ENCODE measurements at places on chromosomes 4 and X.

DNA sequence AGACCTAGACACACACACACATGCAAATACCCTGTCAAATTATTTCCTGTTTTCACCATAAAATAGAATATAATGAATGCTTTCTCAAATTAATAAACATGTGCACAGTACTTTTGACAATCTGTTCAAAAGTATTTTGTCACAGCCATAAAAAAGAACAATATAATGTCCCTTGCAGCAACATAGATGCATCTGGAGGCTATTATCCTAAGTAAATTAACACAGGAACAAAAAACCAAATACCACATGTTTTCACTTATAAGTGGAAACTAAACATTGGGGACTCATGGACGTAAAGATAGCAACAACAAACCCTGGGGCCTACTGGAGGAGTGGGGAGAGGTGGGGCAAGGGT lies 15.5 kb downstream of the RAB40A start:
- DNase-seq, result no peak

GRCh38 chr4:38075370-38076152 lies 115.4 kb downstream of the PTTG2 start:
- DNase-seq, result no peak

GRCh38 chr4:59729321-59729720 lies 1470.8 kb upstream of the ADGRL3 start:
- no peak for DNase-seq

- no peak for DNase-seq
Observed at GRCh38 chr4:174212061-174212460, 71.4 kb downstream of the FBXO8 start.

DNA sequence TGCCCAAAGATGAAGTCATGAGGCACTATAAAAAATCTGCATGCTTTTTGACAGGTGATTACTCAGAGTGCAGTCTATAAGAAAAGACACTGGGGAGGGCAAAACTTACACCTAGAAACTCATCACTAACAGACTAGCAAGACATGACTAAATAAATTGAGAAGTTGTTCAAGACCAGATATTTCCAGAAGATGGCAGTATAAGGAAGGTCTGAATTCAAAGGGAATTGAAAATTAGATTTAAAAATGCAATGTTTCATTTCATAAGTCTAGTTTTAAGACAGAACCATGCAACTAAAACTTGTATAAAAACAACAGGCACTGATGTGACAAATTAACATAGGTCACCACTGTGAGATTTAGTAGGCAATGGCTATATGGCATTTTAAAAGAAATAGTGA lies 232.5 kb upstream of the POF1B start:
- DNase-seq, result no peak

- DNase-seq, result no peak
Observed at GRCh38 chr4:1472148-1472797, 66.0 kb upstream of the NKX1-1 start.

DNA sequence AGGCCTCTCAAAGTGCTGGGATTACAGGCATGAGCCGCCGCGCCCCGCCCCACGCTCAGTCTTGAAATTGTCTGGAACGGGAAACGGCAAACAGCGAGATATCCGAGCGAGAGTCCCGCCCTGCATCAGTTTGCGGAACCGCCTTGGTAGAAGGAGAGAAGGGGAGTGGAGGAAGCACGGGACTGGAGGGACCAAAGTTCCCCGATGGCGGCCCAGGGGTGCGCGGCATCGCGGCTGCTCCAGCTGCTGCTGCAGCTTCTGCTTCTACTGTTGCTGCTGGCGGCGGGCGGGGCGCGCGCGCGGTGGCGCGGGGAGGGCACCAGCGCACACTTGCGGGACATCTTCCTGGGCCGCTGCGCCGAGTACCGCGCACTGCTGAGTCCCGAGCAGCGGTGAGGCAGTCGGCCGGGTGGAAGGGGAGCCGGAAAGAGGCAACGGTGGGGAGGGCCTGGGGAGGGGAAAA lies at the start of gene BST1:
BST1 (plus strand) TSS at position 125 of the 463 bp plus-strand sequence; CDS start at position 205, 80 bp downstream.
- no peak for DNase-seq

- no peak for DNase-seq
Observed at GRCh38 chrX:153774576-153775292, 6.1 kb upstream of the SRPK3 start.

GRCh38 chr4:76199664-76200211 lies 13.9 kb downstream of the SCARB2 start:
- no peak for DNase-seq

DNA sequence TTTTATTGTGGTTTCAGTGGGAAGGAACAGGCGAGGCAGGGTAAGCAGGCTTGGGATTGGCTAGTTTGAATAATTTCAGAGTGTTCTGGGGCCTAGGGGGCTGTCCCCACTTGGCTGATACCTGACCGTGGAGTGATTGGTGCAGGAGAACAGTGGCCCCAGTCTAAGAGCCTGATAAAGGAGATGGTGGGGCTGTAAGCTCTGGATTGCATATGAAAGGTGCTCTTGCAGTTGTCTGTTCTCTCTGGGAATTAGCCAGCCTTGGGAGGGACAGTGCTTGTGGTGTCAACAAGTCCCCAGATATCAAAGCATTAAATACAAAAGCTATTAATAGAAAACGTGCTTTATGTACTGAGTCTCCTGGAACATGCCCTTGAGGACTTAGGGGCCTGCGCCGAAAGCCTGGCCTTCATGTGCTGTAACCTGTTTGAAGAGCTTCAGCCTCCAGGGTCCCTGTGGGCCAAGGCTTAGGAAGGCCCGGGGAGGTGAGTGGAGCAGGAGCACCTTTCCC lies 30.4 kb upstream of the CLTRN start:
- DNase-seq, result no peak

DNA sequence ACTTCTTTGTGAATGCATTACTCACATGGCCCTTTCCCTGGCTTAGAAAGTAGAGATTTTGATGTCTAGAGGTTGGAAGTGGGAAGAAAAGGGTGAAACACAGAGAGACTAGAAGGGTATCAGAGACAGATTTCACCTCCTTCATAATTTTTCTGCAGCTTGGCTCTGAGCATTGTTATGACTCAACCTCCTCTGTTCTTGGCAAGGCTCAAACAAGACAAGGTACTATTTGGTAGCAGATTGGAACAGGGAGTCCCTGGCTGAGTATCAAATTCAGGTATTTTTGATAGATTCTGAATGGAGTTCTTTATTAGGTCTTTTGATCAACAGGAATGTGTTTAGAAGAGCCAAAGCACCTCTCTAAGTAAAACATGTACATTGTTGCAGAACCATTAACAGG lies 146.3 kb upstream of the CHRDL1 start:
- no peak for DNase-seq

GRCh38 chr4:139753686-139754085 lies 88.1 kb downstream of the MGST2 start:
- no peak for DNase-seq

DNA sequence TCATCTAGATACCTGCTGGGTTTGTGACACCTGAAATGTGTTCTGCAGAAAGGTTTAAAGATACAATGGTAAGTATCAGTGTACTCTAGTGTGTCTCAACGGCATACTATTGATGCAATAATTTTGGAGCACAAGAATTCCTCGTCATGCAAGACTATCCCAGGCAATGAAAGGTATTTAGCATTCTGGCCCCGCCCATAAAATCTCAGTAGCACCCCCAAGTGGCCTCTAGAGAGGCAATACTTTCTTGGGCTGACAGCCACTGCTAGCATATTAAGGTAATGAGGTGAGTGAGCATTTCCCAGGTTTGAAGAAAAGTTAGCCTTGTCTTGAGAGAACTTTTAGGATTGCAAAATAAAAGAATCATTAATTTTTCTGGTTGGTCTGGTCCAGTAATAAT lies 24.0 kb downstream of the TAB3 start:
- DNase-seq, result no peak

- DNase-seq, result no peak
Observed at GRCh38 chr4:139656614-139657486, 8.8 kb upstream of the MGST2 start.

GRCh38 chr4:30952526-30953219 lies 232.5 kb downstream of the PCDH7 start:
- DNase-seq, result no peak

GRCh38 chrX:3154386-3154975 lies 113.2 kb downstream of the ARSF start:
- DNase-seq, result no peak

DNA sequence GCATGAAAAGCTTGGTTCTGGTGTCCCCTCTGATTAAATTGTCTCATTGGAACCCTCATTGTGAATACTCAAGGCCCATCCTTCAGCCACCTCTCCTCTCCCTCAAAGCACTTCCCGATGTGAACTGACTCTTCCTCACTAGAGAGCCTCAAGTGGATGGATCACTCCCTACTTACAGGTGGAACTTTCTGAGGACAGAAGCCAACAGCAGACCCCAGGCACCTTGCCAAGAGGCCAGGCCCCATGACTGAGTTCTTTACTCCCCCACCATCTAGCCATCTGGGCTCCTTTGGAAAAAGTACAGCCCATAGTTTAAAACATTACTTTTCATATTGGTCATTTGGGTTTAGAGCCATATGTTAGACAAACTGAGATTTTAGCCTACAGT lies 224.1 kb downstream of the SHROOM3 start:
- peak; percentile 37 for DNase-seq

GRCh38 chr4:5477613-5478012 lies 230.7 kb downstream of the EVC2 start:
- no peak for DNase-seq

- no peak for DNase-seq
Observed at GRCh38 chr4:18454349-18454748, 432.8 kb upstream of the LCORL start.

DNA sequence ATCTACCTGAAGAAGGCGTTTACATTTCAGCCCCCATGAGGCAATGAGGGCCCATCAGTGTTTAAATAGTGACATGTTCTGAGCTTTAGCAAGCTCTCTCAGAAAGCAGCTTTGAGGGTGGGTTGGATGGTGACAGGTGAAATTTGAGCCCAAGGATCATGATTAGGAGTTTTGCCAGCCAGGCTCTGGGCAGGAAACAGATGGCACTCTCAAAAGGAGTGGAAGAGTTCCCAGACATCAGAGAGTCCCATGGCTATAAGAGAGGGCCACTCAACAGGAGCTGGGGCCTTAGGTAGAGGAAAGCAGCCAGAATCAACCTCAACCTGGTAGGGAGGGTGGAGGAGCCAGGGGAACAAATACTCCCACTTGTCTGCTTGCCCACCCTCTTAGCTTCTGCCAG lies 499.8 kb downstream of the MID1IP1 start:
- DNase-seq, result no peak

DNA sequence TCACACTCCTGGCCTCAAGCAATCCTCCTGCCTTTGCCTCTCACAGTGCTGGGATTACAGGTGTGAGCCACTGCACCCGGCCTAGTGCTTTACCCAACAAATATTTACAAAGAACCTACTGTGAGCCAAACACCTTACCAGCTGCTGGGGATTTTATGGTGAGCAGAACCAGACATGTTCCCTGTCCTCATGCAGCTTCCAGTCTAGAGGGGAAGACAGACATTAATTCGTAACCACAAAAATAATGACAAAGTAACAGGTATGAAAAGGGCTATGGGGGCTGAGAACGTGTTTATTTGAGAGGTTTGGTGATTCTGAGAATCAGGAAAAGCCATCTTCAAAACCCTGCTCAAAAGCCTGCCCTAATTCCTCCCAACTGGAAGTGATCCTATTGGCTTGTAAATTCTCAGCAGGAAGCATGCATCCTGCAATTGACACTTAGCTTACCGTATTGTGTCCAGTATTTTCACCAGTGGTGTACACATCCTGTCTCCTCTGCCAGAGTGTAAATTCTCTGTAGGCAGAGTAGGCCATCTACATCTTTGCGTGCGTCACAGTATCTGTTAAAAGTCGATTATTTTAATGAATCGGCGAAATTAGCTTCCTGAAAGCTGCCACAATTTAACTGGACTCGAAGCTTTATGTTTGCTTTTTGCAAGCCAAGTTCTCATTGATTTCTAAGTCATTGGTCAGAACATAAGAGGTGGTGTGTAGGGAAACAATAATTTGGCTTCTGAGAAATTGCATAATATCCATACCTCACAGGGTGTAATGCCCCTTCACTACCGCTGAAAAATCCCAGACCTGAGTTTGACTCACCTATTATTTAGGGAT lies 67.0 kb downstream of the TMEM156 start:
- no peak for DNase-seq

DNA sequence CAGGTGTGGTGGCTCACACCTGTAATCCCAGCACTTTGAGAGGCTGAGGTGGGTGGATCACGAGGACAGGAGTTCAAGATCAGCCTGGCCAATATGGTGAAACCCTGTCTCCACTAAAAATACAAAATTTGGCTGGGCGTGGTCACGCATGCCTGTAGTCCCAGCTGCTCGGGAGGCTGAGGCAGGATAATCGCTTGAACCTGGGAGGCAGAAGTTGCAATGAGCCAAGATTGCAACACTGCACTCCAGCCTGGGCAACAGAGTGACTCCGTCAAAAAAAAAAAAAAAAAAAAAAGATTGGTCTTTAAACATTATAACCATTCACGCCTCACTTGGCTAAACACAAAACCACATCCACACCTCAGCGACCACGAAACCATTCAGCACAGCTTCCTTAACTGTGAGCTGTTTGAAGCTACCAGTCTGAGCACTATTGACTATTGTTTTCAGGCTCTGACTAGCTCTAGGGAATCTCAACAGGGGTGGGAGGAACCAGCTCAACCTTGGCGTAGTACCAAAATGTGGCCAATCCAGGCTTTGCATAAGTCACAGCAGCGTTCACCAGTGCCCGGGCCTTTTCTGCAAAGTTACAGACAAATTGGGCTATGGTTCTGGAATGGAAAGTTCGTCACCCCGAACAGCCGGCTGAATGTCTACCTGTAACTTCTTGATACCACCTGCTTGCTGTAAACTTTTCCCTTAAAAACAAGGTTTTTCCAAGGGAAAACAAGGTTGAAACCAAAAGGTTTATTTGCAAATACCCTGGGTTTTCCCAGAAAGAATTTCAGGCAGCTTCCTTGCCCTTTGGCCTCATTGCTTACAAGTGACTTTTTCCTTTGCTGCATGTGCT lies 73.6 kb upstream of the DHX15 start:
- DNase-seq, result no peak

DNA sequence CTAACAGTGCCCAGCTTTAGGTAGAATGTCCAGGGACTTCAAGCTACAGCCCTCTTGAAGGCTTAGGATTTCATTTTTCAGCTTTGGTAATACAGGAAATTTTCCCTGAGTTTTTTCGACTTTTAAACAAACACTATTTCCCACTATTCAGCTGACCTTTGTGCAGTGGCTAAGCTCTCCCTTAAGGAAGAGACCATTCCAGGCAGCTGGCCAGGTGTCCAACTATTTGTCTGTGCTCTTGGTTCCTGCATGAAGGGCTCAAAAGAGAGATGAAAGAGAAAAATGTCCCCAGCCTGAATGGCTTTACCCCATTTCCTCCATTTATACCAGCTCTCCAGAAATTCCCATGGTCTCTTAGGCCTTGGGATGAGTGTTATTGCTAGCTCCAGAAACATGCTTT lies 111.9 kb upstream of the KLF8 start:
- no peak for DNase-seq

- no peak for DNase-seq
Observed at GRCh38 chrX:2769615-2770014, 17.8 kb downstream of the XG start.

GRCh38 chr4:53489279-53489889 lies 101.9 kb downstream of the LNX1 start:
- no peak for DNase-seq

DNA sequence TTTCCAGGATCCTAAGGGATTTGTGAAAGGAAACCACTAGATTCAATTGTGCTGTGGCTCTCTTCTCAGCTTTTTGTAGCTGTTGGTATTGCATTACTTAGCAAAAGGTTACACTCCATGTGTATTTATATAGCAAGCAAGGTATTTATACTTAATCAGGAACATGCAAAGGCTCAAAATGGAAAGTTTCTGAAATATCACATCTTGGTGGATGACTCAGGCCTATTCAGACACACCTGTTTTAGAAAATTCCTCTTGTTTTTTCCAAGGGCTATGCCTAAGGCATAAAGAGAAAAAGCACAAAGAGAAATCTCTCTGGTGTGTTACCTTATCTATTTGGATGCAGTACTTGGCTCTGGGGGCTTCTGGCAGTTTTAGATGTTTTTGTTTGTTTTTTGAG lies 144.4 kb upstream of the GALNT7 start:
- no peak for DNase-seq

All from fibroblast of skin of left quadriceps (primary cell).